ENCODE measurements at places on chromosomes 6 and 20.
A peak's percentile ranks its signal among the peaks of the same experiment; 100 is the strongest.

DNA sequence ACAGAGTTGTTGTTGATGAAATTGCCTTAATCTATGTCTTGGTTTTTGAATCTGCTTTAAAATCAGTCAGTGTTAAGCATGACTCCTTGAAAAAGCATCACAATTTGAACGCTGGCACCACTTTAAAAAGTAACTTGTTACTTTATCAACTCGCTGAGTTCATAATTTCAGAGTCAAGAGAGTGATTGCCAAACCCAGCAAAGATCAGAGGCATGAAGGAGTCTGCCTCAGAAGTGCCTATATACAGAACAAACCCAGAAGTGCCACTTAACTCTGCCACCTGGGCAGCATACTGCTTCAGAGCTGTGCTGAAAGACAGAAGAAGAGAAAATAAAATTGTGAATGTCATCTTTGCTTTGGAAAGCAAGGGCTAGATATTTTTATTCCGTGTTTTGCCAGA, 73.6 kb upstream of the HCRTR2 start:
- no peak for DNase-seq
- H3K27ac ChIP-seq: no peak overlapping the region
- H3K4me1 ChIP-seq: no peaks in the 10 kb centered on the region
- H3K36me3 ChIP-seq: no peaks in the 10 kb centered on the region
- no peak overlapping the region for H3K4me3 ChIP-seq

DNA sequence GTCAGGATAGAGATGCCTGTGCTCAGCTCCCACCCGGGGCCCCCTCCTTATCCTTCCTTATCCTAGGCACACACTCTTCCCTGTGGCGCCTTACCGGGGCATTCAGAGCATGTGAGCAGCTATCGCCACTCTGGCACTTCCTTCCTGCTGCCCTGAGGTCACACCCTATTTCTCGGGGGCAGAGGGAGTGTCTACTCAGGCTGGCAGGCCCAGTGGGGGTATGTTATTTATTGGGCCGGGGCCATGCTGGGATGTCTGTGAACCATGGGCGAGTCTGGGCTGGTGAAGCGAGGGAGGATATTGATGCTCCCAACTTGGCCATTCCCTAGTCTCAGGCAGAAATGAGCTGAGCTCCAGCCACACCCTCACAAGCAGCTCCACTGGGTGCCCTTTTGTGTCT, 3.9 kb upstream of the LY6G6D start:
- H3K27ac ChIP-seq: no peak overlapping the region
- H3K4me3 ChIP-seq: no peak overlapping the region
- DNase-seq: no peak
- H3K27me3 ChIP-seq: no peaks in the 10 kb centered on the region

GRCh38 chr6:42049116-42049809, 1.1 kb upstream of the TAF8 start:
- no peak for DNase-seq
- peaks cover 9% of the 10 kb centered on the region for H3K36me3 ChIP-seq
- H3K4me3 ChIP-seq: peak overlapping the region; percentile 97
- H3K4me1 ChIP-seq: peaks cover 60% of the 10 kb centered on the region
- no peaks in the 10 kb centered on the region for H3K27me3 ChIP-seq

DNA sequence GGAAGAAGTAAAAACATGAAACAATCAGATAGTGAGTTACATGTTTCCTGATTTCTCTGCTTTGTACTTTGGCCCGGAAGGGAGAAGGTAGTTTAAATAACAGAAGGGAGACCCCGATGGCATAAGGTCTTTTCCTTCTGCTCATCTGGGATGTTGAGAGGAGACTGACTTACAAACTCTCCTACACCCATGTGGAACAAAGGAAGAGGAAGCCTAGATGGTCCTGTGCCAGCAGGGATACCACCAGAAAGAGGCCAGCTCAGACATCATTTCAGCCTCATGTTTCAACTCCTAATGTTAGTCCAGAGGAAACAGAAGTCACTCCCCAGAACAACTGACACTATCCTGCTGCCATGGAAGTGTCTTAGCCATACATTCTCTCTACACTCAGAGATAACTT, 250.7 kb upstream of the NOX3 start:
- no peak for DNase-seq
- H3K36me3 ChIP-seq: no peaks in the 10 kb centered on the region
- no peak overlapping the region for H3K4me3 ChIP-seq
- H3K4me1 ChIP-seq: no peaks in the 10 kb centered on the region
- no peak overlapping the region for H3K27ac ChIP-seq

DNA sequence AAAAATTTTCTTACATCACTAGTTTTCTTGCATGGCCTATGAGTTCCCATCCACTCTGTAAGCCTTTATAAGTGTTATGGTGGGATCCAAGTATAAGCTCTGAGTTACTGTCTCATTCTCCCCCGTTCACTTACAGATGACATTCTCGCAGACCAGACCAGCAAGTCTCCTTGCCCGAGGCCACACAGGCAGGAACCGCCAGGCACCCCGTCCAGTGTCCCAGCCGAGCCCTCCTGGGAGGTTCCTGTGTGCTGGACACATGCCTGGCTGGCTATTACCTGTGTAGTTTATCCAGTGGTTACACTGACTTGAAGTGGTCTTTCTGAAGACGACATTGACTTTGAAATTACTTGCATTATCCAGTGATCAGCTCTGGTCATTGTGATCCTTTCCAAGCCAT, 234.8 kb upstream of the QKI start:
- peaks cover 5% of the 10 kb centered on the region for H3K27me3 ChIP-seq
- no peak overlapping the region for H3K27ac ChIP-seq
- H3K36me3 ChIP-seq: no peaks in the 10 kb centered on the region
- no peak overlapping the region for H3K4me3 ChIP-seq

- no peak for DNase-seq
- H3K4me1 ChIP-seq: peaks cover 42% of the 10 kb centered on the region
- H3K36me3 ChIP-seq: peaks cover 31% of the 10 kb centered on the region
- H3K27ac ChIP-seq: peak overlapping the region; percentile 92
- H3K4me3 ChIP-seq: peak overlapping the region; percentile 16
- H3K27me3 ChIP-seq: no peaks in the 10 kb centered on the region
Observed at GRCh38 chr20:38840053-38840893, 34.8 kb downstream of the PPP1R16B start.

- no peak overlapping the region for H3K4me3 ChIP-seq
- peaks cover 5% of the 10 kb centered on the region for H3K27me3 ChIP-seq
- DNase-seq: no peak
- H3K4me1 ChIP-seq: no peaks in the 10 kb centered on the region
- no peak overlapping the region for H3K27ac ChIP-seq
Observed at GRCh38 chr6:134850721-134851305, 99.1 kb downstream of the ALDH8A1 start.

GRCh38 chr6:18488004-18488403, 100.9 kb downstream of the RNF144B start:
- no peak overlapping the region for H3K27ac ChIP-seq

DNA sequence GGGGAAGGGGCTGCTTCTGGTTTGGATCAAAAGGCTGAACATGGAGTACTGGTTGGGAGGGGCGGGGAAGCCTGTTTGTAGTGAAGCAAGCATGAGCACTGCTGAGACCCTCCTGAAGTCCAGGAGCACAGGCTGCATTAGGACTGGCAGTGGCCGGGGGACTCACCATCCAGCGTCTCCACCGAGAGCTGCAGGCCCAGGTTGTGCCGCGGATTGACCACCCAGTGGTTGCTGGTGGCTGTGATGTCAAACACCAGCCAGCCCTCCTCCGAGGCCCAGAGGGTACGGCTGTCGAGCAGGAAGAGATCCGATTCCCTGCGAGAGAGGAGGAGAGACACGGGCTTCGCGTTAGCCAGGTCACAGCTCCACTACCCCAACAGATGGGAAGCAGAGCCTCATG, 64.1 kb downstream of the BMP7 start:
- no peaks in the 10 kb centered on the region for H3K4me1 ChIP-seq
- no peak overlapping the region for H3K4me3 ChIP-seq
- no peak for DNase-seq

DNA sequence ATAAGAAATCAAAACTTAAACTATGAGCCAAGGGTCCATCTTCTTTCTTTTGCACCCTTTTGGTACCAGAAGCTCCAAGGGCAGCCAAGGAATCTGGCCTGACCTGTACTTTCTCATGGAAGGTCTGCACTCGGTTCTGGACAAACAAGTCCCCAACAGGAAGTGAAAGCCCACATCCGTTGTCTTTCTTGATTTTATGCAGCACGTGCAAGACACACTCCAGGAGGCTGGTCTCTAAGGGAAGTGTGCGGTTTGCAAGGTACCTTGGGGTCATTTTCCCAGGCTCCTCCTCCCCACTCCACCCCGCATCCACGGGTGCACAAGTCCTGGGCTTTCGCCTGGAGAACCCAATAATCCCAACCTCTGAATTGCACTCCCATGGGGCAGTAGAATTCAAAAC, 101.9 kb downstream of the NFATC2 start:
- peaks cover 74% of the 10 kb centered on the region for H3K36me3 ChIP-seq
- no peak overlapping the region for H3K4me3 ChIP-seq
- no peak for DNase-seq
- H3K27me3 ChIP-seq: no peaks in the 10 kb centered on the region
- H3K27ac ChIP-seq: no peak overlapping the region

GRCh38 chr6:157034436-157035230, 257.5 kb downstream of the ARID1B start:
- H3K36me3 ChIP-seq: peaks cover 8% of the 10 kb centered on the region
- H3K4me1 ChIP-seq: peaks cover 27% of the 10 kb centered on the region
- H3K27me3 ChIP-seq: no peaks in the 10 kb centered on the region
- DNase-seq: no peak
- no peak overlapping the region for H3K4me3 ChIP-seq
- H3K27ac ChIP-seq: no peak overlapping the region

DNA sequence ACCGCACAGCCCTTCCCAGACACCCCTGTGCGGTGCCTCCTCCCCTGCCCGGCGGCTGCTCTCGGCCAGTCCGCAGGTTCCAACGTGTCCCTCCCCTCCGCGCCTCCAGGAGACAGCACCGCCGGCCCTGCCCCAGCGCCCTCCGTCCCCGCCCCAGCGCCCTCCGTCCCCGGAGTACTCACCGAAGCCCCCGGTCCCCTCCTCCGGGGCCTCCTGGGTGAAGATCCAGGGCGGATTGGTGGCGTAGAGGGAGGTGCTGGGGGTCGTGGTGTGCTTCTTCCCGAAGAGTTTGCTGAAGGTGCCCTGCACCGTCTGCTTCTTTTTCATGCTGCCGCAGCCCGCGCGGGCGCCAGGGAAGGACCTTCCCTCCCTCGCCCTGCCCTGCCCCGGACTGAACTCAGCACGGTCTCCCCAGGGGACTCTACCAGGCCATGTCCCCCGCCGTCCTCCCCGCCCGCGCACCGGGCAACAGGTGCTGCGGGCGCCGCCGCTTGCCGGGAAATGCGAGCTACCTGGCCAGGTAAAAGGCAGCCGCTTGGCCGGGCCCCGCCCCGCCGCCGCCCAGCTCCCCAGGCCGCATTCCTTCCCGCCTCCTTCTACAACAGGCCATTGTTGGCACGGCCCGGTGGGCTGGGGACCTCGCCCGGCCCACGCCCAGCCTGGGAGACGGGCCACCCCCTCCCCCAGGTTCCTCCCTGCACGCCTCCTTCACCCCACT, at the start of gene C6orf132:
Gene C6orf132 (minus strand): TSS at position 503 of the 718 bp plus-strand sequence. CDS start 176 bp downstream, at position 327.
- H3K4me1 ChIP-seq: peaks cover 10% of the 10 kb centered on the region
- peaks cover 32% of the 10 kb centered on the region for H3K27me3 ChIP-seq
- H3K27ac ChIP-seq: no peak within 1 kb of the TSS
- no peaks in the 10 kb centered on the region for H3K36me3 ChIP-seq
- peak within 1 kb of the TSS; percentile 81 for H3K4me3 ChIP-seq

DNA sequence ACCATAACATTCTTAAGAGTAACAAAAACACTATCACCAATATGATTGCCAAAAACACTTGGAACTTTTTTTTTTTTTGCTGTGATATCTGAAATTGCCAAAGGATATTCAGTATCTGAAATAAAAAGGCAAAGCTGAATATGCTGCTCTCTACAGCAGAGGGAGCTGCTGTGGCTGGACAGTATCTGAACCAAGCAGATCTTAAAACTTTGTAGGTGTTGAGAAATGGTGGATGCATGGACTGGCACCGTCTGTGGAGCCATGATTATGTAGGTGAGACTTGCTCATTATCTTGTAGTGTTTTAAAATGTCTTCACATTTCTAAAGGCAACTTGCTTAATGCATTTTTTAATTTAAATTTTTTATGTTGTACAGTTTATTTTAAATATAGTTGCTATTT, 9.2 kb downstream of the PDCD2 start:
- no peak overlapping the region for H3K27ac ChIP-seq
- no peak for DNase-seq
- H3K4me3 ChIP-seq: no peak overlapping the region
- H3K4me1 ChIP-seq: no peaks in the 10 kb centered on the region

DNA sequence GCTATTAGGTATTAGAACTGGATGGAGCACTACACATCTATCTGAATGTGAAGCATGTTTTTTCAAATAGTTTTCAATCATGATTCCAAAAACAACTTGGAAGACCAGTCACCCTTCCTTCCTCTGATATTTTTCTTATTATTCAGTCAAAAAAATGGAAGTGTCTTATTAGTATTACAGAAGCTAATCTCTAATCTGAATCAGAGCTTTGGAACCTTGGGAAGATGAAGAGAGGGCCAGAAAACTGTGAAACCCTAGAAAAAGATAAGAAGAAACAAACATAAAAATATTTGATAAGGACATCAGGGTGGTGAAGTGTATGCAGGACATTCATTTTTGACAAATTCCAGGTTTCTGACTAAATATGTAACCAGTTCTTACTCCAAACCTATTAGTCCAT, 166.3 kb upstream of the PRSS16 start:
- no peaks in the 10 kb centered on the region for H3K36me3 ChIP-seq
- DNase-seq: no peak
- H3K4me1 ChIP-seq: peaks cover 8% of the 10 kb centered on the region
- no peak overlapping the region for H3K27ac ChIP-seq
- H3K27me3 ChIP-seq: peaks cover 51% of the 10 kb centered on the region

DNA sequence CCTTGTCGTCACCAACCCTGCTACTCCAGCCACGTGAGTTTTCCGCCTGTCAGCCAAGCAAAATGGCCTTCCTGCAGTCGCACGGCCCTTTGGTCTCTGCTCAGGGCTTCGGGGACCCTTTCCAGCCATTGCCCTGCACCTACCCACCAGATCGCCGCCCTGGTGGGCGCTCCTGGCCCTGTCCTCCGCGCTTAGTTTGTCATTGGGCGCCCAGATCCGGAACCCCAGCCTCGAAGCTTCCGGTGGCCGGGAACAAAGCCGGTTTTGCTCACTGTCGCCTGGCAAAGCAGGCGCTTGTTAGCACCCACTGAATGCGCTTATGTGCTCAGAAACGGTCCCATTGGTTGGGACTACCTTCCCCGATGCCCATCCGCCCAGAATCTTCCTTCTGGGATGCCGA, 536 bp downstream of the ZFP57 start:
- no peak for DNase-seq
- peaks cover 23% of the 10 kb centered on the region for H3K27me3 ChIP-seq
- H3K4me1 ChIP-seq: peaks cover 9% of the 10 kb centered on the region
- H3K27ac ChIP-seq: peak overlapping the region; percentile 81
- no peak overlapping the region for H3K4me3 ChIP-seq

GRCh38 chr6:53095716-53096115, 30.5 kb downstream of the FBXO9 start:
- peaks cover 33% of the 10 kb centered on the region for H3K36me3 ChIP-seq
- no peak overlapping the region for H3K4me3 ChIP-seq
- H3K27me3 ChIP-seq: no peaks in the 10 kb centered on the region
- no peak overlapping the region for H3K27ac ChIP-seq
- no peaks in the 10 kb centered on the region for H3K4me1 ChIP-seq
- DNase-seq: no peak

- H3K4me1 ChIP-seq: peaks cover 13% of the 10 kb centered on the region
- H3K36me3 ChIP-seq: peaks cover 63% of the 10 kb centered on the region
- no peaks in the 10 kb centered on the region for H3K27me3 ChIP-seq
- H3K27ac ChIP-seq: peak overlapping the region; percentile 47
- no peak overlapping the region for H3K4me3 ChIP-seq
Observed at GRCh38 chr6:160088784-160089533, 32.7 kb upstream of the SLC22A1 start.
